ENCODE measurements at places on chromosomes 1 and 21.

DNA sequence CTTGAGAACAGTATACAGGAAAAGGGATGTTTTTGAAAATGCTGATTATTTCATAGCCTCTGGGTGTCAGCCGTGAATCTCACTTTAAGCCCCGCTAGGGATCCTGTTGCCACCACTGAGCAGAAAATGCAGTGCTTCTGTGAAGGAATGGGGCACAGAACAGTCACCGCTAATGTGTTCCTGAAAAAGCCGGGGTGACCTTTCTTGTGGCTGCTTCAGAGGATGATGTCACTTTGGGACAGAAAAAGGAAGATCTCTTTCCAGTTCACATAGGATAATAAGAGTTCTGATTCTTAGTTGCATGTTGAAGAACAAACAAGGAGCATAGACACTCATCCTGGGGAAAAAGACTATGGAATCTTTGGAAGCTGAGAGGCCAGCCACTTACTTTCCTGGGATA lies 349.6 kb downstream of the DISC1 start:
- DNase-seq, result no peak

DNA sequence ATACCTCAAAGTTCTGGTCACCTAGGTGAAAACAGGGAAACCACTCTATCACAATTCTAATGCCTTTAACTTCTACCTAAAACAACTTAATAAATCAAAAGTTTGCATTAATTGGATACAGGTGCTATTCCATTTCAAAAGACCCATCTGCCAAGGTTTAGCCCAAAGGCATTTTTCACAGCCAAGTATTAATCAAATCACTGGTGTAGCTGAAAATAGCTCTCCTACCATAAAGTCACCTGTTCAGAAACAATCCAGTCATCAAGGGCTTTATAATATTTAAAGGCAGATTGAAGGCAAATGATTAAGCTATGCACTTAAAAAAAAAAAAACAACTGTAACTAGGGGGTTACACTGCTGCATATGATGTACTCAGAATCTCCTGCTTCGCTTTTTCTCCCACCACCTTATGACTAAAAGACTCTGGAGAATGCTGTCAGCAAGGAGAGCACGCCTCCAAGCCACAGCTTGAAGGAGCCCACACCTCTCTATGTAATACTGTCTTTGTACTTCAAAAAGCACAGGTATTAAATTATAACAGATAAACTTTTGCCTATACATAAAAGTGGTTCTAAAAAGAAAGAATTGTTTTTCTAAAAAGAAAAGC lies 20.5 kb downstream of the KIAA0319L start:
- DNase-seq, result no peak

- DNase-seq, result no peak
Observed at GRCh38 chr1:66211521-66211920, 322.4 kb upstream of the SGIP1 start.

- DNase-seq, result no peak
Observed at GRCh38 chr21:44766818-44767354, 34.7 kb downstream of the UBE2G2 start.

GRCh38 chr1:36922593-36923426 lies 111.5 kb downstream of the GRIK3 start:
- no peak for DNase-seq

DNA sequence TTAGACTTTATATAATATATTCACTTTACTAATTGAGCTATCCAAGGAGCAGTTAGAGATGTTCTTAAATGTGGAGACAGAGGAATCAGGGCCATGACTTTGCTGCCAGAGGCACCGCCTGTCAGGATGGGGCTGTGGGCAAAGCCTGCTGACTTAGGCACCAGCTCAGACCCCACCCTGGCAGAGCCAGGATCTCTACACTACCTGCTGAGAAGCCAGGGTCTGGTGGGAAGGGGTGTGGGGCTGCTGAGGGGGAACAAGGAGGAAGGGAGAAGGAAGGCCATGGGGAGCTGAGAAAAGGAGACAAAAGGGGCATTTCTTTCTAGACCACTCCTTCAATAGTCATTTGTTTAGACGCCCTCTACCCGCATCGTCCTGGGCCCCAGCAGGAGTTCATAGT lies 104.8 kb downstream of the TMEM53 start:
- no peak for DNase-seq

GRCh38 chr21:45874716-45875415 lies 106.7 kb upstream of the COL6A1 start:
- peak; percentile 75 for DNase-seq

- DNase-seq, result no peak
Observed at GRCh38 chr1:48671578-48671977, 105.1 kb downstream of the BEND5 start.

DNA sequence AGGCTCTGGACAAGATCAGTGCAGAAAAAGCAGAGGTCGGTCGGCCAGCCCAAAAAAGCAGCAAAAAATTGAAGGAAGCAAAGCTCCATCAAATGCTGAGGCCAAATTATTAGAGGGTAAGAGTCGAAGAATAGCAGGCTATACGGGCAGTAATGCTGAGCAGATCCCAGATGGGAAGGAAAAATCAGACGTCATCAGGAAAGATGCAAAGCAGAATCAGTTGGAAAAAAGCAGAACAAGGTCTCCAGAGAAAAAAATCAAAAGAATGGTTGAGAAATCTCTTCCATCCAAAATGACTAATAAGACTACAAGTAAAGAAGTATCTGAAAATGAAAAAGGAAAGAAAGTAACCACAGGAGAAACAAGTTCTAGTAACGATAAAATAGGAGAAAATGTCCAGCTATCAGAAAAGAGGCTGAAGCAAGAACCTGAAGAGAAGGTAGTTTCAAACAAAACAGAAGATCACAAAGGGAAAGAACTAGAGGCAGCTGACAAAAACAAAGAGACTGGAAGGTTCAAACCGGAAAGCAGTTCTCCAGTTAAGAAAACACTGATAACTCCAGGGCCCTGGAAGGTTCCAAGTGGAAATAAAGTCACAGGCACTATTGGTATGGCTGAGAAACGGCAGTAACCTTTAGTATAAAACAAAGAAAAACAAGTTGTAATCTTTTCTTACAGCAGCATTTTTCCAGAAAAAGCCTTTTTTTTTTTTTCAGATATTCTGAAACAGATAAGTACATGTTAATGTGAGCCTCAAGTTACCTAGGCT lies 75.7 kb downstream of the PHTF1 start:
- DNase-seq, result no peak

DNA sequence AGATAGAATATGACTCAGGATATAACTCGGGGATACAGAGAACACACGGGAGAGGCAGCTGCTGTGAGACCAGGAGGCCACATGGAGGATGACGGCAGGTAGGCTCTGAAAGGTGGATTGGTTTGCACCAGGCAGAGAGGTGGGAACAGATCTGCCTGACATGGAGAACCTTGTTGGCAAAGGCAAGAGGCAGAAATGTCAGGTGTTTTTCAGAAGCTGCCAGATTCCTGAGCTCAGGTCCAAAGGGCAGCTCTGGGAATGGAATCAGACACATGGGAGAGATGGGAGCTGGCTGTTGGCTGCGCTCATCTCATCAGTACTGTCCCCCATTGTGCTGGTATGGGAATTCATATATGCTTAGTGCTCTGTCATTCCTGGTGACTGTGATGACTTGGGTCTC lies 19.2 kb downstream of the SYT6 start:
- no peak for DNase-seq

- no peak for DNase-seq
Observed at GRCh38 chr1:160774886-160775719, 20.9 kb upstream of the LY9 start.

- DNase-seq, result peak; percentile 49
Observed at GRCh38 chr1:240031414-240031813, 60.3 kb upstream of the FMN2 start.
